ENCODE measurements at places on chromosomes 4 and X.

DNA sequence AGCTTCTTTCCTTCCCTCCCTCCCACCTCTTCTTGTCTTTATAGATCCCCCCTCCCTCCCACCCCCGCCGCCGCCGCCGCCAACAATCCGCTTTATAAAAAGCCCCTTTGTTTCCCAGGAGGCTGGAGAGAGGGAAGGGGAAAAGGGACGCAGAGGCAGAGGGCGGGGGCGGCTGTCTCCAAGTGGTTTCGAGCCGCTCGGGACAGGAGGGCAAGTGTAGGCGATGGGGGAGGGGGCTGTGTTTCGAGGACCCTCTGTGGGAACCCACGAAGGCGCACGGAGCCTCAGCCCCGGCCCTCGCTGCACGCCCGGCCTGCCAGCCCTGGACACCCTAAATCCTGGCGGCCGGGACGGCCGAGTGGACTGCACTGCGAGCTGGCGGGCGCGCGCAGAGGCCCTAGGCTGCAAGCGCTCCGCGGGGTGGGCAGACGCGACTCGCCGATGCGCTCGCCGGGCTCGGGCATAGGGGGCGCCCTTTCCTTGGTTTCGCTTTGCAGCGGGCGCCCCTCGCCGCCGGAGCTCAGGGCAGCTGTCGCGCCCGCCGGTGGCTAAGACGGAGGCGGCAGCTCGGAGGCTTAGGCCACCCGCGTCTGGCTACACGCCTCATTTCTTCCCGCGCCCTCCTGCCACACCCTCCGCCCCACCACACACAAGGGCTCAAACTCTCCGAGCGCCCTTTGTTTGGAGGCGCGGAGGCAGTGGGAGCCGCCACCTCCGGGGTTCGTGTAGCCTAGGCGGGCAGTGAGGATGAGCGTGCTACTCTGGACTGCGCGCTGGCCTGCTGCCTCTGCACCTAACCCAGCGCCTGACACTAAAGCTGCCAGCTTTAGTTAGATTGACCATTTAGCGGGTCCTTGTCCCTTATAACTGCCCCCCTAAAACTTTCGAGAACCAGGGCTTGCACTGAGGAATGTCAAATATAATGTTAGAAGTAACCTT, 2.2 kb downstream of the MAMLD1 start:
- DNase-seq, result peak; percentile 24

DNA sequence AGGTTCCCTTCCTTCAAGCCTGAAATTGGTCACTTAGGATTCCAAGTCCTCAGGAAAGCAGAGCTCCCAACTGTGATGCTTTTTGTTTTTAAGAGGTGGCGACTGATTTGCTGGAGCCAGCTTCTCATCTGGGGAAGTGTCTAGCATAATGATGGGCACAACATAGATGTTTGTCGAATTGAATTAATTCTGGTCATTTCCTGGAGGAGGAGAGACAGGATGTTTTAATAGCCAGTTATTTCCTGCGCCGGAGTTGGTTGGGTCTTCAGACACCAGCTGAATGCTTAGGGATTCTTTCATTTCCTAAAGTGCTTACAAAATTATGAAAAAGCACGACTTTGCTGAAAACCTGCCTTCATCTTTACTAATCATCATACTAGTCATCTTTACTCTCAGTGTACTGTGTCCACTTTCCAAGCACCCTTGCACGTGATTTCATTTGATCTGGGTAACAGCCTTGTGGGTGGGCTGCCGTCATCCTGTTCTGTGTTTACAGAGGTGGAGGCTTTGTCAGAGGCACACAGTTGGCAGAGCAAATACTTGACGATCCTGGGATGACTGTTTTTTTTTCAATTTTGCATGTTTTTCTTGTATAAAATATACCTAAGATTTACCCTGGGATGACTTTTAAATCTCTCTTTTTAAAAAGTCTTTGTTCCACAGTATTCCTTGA, 49.5 kb downstream of the RGS12 start:
- DNase-seq, result no peak

DNA sequence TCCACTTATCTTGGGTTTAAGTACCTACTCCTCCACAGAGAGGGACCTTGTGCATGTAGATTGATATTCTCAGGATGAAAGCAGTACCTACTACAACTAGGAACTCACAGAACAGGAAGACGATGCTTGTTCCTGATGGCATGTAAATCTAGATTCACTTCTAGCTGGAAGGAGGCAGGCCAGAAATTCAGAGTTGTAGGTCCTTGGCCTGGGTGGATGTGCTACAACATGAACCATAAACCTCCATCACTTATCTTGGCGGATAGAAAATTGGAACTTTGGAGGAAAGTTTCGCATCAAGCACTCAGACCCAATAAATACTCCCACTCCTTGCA, 9.3 kb upstream of the SMIM20 start:
- DNase-seq, result no peak

DNA sequence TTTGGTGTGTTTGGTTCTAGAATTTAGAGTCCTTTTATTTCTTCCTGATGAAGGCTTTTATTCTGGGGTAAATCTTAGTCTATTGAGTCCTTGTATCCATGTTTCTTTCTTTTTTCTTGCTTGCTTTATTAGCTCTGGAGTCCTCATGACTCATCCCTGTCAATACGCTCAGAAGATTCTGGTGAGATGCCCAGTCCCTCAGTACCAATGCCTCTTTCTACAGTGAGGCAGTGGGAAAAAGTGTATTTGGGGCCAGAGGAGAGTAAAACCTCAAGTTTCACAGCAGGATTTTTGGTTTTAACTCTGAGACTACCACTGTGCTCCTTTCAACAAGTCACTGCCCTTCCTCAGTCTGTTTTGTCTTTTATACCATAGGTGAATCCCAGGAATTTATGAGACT, 368.0 kb downstream of the GBA3 start:
- no peak for DNase-seq

- no peak for DNase-seq
These were observed 218.4 kb downstream of the SLITRK2 start for GRCh38 chrX:146036000-146036399.

GRCh38 chrX:19875050-19875431, 12.4 kb downstream of the SH3KBP1 start:
- DNase-seq, result no peak

GRCh38 chr4:109588176-109588575, 28.1 kb downstream of the MCUB start:
- DNase-seq, result peak; percentile 52

DNA sequence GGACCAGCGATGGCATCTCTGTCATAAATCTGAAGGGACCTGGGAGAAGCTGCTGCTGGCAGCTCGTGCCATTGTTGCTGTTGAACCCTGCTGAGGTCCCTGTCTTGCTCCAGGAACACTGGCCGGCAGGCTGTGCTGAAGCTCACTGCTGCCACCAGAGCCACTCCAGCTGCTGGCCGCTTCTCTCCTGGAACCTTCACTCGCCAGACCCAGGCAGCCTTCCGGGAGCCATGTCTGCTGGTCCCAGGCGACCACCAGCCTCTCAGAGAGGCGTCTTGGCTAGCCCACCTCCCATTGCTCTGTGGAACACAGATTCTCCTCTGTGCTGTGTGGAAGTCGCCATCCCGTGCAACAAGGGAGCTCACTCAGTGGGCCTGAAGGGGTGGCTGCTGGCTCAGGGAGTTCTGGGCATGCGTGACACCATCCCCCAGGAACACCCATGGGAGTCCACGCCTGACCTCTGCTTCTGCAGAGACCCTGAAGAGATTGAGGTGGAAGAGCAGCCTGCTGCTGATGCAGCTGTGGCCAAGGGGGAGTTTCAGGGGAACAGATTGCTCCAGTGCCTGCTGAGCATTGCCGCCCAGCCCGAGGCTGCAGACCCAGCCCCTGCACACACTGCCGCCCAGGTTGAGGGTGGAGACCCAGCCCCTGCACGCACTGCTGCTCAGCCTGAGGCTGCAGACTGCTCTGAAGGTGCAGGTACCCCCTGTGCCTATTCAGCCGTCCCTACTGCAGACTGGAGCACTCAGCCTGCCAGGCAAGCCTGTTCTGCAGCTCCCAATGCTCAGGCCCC, 33.1 kb upstream of the CYP4V2 start:
- DNase-seq, result no peak

DNA sequence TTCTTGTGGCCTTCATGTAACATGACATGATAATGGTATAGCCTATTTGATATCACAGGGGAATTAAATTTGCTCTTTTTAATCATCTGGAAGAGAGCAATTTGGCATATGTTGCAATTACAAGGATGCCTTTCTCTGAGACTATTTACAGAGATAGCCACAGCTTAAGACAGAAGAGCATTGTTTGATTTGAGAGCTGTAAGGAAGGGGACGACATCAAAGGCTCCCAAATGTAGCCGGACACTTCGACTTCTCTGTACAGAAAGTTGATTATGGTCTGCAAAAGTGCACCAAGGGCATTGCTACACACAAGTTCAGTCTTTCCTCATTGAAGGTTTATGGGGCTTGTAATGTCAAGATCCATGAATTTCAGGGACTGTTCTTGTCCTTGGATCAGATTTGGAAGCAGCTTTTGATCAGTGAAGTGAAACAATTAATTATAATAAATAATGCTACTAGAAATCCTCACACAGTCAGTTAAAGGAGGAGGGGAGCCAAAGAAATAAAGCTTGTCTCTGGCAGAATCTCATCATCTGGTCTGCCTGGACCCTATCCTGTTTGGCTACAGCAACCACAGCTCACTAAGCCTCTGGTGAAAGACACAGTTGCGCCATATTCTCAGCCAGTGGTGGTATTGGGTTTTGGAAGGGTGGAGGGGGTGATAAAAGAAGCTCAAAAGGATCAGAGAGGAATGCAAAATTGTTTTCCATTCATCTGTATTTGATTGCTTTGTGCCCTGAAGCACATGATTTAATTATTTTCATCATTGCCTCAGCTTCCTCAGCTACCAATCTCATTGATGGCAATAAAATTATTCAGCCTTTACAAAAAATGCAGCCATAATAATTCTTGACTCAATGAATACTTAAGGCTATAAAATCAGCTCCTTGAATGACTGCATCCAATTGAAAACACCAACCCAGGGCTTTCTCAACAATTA, 654.3 kb upstream of the LCORL start:
- no peak for DNase-seq

DNA sequence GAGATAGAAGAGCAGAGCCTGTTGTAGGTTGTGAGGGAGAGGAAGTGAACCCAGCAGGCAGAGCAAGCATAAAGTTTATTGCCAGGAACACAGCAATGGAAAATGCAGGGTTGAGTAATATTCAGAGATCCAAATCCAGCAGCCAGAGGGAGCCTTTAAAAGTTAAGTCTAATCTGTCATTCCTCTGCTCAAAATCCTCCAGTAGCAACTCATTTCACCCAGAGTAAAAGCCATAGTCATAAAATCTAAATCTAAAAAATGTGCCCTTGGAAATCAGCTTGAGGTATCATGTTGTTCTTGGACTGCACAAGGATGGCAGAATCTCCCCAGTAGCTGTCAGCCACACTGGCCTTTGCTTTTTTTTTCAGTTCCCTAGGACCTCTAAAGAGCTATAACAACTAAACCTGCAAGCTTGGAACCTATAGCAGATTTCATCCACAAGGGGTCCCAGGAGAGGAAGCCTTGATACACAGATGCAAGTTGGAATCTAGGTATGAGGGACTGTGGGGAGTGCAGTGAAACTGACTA, 62.9 kb upstream of the FRAS1 start:
- DNase-seq, result peak; percentile 36

GRCh38 chr4:7546809-7547367, 112.2 kb upstream of the PSAPL1 start:
- DNase-seq, result no peak

- no peak for DNase-seq
These were observed 28.4 kb downstream of the NSG1 start for GRCh38 chr4:4415107-4415805.

DNA sequence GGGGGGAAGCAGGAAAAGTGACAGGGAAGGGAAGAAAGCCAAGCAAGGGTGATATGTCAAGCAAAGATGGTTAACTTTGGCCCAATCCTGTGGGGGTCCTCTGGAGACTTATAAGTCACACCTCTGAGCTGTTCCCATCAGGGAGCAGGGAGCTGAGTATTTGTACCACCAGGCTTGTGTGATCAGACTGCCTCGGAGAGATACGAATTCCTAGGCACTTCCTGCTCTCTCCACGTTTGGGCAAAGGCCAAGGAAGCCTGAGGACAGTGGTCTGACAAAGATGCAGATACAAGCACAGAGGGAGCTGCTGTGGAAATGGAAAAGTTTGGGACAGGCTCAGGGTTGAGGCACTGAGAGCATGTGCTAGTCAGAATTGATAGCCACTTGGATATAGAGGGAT, 10.4 kb upstream of the PPP3CA start:
- no peak for DNase-seq

DNA sequence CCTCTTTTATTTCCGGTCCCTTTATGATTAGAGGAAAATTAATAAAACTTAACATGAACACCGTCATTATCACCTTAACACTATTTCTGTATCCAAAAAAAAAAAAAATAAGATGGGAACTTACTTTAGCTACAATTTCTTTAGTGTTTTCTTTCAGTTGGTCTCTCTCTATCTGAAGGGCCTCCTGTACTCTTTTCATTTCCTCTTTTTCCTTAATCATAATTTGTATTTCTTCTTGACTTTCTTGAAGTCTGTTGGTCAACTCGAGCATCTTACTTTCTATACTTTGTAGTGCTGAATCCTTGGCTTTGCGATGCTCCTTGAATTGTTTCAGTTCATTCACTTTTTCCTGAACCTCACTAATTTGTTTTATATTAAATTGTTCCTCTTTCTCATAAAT, 45.3 kb upstream of the BDH2 start:
- no peak for DNase-seq

DNA sequence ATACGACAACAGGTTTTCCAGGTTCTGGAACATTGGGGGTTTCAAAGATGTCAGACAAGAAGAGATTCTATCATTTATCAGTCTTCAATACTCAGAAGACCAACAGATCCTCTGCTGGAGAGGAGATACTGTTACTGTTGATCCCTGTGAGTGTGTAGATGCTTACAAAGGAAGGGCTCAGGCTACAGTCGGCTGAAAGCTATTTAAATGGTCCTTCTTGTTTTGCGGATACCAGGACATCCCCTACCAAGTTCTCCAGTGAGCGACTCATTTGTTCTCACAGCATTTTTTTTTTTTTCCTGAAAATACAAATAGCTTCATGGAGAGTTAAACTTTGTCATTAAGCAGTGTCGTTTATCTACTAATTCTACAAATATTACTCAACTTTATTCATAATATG, 201.6 kb downstream of the CAMK2D start:
- no peak for DNase-seq

- no peak for DNase-seq
These were observed 61.5 kb upstream of the AMOT start for GRCh38 chrX:112901869-112902725.

DNA sequence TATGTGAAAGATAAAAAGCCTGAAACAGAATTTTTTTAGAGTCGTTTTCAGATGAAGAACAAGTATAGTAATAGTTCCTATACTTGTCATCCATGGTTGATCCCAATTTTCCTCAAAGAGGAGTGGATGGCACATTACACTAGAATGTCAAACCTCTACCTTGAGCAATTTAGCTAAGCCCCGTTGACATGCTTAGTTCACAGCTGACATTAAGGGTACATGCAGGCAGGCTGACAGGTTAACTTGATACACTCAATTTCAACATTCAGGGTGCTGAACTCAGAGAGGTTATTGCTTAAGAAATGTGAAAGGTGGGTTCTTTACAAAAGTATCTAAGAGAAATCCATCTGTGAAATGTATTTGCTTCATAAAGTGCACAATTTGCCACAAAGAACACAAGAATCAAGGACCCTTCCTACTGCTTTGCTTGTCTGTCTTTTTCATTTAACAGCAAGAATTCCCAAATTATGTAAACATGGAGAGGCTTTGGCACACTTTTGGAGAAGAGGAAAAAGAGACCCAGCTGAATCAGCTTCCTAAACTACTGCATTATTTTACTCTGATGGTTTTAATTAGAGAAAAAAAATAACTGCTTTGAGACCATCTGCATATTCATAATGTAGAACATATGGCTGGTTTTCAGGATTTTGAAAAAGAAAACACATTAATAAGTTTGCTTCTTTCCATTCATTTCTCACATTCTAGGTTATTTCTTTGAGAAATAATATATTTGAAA, 122.5 kb upstream of the DDIT4L start:
- DNase-seq, result no peak

- no peak for DNase-seq
These were observed 99.0 kb downstream of the DHRSX start for GRCh38 chrX:2401590-2402360.

Measured in GM20000 (cell line).